ENCODE measurements at places on chromosomes 2 and 18. TPM values are rescaled to one million over a fixed set of nuclear protein-coding genes. Genes with fewer than 3 reads are reported as not detected.

DNA sequence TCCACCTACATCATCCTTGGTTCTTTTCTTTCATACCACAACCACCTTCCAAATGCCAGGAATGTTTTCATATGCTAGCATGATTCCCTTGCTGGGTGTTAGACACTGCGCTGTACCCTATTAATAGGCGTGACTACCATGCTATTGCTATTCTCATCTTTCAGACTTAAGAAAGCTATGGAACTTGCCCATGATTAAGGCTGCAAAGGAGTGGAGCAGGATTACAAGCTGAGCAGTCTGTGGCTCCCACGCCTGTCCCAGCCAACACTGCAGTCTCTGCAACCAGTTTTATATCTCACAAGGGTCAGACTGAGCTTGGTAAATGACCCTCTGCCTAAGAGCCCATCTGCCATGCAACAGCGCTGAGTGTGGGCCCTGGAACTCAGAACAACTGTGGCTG, 285.7 kb upstream of the POU3F3 start:
- H3K27ac ChIP-seq, result no peak overlapping the region
- no peak overlapping the region for H3K4me3 ChIP-seq
- H3K4me1 ChIP-seq, result no peaks in the 10 kb centered on the region
- peaks cover 15% of the 10 kb centered on the region for H3K27me3 ChIP-seq

DNA sequence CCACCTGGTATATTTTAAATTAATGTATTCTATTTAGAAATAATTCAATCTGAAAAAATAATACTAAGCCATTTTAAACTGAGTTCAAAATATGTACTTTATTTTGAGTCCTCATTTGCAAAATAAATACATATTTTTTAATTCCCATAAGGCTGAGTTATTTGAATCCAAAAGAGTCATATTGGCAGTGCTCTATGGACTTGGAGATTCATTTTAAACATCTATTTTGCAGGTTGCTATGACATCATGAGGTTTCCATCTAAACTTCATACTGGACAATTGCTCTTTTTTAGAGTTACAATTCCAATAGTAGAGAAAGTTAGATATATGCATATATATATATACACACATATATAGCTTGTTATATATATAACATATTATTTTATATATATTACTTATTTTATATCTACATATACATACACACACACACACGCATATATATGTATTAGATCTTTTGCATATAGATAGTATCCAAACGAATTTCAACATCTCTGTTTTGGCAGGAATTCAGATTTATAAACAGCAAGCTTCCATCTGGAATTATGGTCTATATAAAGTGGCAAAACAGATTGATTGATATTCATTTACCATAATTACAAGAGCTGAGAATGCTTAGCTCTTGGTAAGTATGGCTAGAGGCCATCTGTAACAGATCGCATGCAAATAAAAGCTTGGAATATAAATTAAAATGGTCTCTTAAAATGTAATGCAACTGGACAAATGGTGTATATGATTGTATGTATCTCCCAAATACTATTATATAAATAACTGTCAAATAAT, 34.9 kb downstream of the NOL4 start:
- H3K36me3 ChIP-seq, result no peaks in the 10 kb centered on the region
- no peaks in the 10 kb centered on the region for H3K4me1 ChIP-seq
- H3K27ac ChIP-seq, result no peak overlapping the region
- no peak overlapping the region for H3K4me3 ChIP-seq

- H3K36me3 ChIP-seq, result no peaks in the 10 kb centered on the region
- H3K27me3 ChIP-seq, result no peaks in the 10 kb centered on the region
- DNase-seq, result no peak
- H3K4me1 ChIP-seq, result no peaks in the 10 kb centered on the region
These were observed 44.2 kb upstream of the CBLN2 start for GRCh38 chr18:72588360-72588759.

DNA sequence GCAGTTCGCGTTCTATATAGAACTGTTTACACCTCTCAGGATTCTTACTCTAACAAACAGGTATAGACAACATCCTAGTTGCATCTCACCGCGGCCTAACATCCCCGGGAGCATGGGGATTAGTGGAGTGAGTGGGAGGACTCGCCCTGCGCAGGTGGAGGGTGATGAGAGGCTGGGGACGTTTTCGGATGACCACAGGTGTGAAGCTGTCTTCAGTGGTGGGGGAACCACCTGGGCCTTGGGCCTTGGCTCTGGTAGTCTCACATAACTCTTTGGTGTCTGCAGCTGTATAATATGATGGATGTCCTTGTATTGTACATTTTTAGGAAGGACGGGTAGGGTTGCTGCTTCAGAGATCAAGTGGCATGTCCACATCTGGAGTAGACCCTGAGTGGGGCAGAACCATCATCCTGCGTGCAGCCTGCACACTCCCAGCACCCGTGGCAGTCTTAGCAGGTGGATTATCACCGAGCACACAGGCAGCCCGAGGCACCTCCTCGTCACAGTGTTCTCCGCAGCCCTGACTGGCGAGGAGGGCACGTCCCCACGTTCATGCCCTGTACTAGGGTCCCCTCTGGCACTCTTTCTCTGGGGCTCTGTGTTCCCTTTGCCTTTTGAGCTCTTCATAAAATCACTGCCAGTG, 56.0 kb downstream of the AGAP1 start:
- H3K4me1 ChIP-seq, result peaks cover 23% of the 10 kb centered on the region
- H3K27ac ChIP-seq, result no peak overlapping the region
- no peaks in the 10 kb centered on the region for H3K36me3 ChIP-seq
- no peak overlapping the region for H3K4me3 ChIP-seq
- DNase-seq, result no peak

The KCNF1 gene
- total RNA-seq, result 0.83 TPM

DNA sequence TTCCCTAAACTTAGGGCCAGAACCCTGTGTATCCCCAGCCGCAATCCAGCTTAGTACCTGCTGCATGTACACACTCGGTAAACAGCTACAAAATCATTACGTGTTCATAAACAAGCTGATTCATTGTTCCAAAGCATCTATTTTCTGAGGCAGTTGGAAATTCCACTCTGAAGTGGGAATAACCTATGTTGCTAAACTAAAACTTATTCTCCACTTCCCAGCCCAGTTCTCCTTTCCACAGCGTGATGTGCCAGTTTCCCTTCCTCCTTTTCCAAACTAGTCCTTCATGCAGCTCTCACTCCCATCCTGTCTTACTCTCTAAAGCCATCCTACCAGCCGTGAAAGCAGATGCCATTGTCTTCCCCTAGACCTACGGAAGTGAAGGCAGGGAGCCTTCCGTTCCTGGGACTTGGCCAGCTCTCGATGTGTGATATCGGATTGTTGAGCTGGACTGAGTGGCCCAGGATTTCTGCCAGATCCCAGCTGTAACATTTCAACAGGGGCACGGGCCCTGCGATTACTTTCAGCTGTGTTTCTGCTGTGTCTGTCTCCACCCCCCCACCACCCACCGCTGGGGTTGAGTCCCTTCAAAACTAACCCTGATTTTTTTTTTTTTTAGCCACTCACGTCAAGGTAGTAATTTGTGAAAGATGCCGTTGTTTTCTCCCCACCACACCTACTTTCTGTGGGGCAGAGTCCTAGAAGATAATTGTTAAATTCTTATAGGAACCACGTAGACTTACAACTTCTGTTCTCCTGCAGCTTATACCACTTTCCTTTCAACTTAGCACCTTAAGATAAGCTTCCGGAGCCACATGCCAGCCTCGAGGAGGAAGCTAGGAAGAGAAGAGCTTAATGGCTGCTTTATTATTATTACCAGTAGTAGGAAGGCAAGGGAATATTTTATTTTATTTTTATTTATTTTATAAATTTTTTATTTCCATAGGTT, 100.9 kb downstream of the CRIM1 start:
- H3K27ac ChIP-seq, result peak overlapping the region; percentile 28
- peaks cover 16% of the 10 kb centered on the region for H3K4me1 ChIP-seq
- peaks cover 4% of the 10 kb centered on the region for H3K36me3 ChIP-seq

The CLEC4F gene
- total RNA-seq, result not detected

GRCh38 chr2:171430516-171431410, 3.0 kb downstream of the METTL8 start:
- peaks cover 3% of the 10 kb centered on the region for H3K36me3 ChIP-seq
- H3K4me1 ChIP-seq, result peaks cover 36% of the 10 kb centered on the region
- H3K27me3 ChIP-seq, result no peaks in the 10 kb centered on the region
- H3K4me3 ChIP-seq, result no peak overlapping the region
- H3K27ac ChIP-seq, result peak overlapping the region; percentile 69

DNA sequence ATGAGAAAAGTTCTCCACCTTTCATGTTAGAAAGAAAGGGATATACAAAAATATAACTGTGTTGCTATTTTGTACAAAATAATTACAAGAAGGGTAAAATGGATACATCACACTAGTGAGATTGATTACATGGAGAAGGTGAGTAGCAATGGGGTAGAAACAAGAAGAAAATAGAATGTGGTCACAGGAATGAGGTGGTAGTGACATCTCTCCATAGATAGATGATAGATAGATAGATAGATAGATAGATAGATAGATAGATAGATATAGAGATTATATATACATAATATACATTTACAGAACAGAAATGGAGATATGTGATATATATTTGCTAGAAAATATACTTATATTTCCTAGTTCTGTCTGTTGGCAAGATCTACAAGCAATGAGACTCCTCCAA, 95.3 kb upstream of the RGPD4 start:
- H3K27ac ChIP-seq, result no peak overlapping the region
- no peaks in the 10 kb centered on the region for H3K4me1 ChIP-seq
- no peak for DNase-seq
- H3K4me3 ChIP-seq, result no peak overlapping the region
- H3K27me3 ChIP-seq, result no peaks in the 10 kb centered on the region

DNA sequence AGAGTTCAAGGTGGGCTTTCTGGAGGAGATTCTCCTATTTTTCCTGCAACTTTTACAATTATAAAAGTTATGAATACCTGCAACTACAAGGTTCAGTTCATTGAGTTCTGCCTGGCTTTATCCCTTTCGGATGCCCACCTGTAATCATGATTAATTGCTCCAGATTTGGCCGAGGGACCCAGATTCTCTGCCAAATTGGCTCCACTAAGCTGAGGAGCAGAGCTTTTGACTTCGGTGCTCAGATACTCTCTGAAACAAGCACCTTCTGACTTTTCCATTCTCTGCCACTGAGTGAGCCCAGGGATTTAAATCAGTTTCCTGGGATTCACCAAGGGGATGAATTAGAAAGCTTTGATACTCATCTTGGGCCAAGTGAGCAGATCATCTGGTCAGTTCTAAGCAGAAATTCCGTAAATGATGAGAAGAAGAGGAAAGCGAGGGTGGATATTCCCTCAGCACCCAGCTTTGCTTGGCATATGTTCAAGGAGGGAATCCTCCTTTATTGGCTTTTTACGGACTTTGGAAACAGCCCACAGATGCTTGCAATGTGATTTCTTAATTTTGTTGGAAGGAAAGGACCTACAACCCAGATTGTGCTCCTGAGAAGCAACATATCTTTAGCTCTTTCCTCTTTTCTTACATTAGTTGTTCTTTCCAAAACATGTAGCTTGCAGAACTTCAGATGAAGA, 179.2 kb downstream of the SETBP1 start:
- H3K4me1 ChIP-seq, result peaks cover 28% of the 10 kb centered on the region
- H3K36me3 ChIP-seq, result peaks cover 4% of the 10 kb centered on the region
- no peaks in the 10 kb centered on the region for H3K27me3 ChIP-seq

GRCh38 chr2:86593266-86593665, 30.0 kb upstream of the CHMP3 start:
- no peaks in the 10 kb centered on the region for H3K27me3 ChIP-seq
- H3K4me3 ChIP-seq, result no peak overlapping the region
- no peak for DNase-seq
- H3K36me3 ChIP-seq, result no peaks in the 10 kb centered on the region
- no peak overlapping the region for H3K27ac ChIP-seq

The BCL2 gene
- 8.5 TPM for total RNA-seq

The ZNF142 gene
- total RNA-seq, result 34.1 TPM

The PTPRN gene
- total RNA-seq, result 0.38 TPM

DNA sequence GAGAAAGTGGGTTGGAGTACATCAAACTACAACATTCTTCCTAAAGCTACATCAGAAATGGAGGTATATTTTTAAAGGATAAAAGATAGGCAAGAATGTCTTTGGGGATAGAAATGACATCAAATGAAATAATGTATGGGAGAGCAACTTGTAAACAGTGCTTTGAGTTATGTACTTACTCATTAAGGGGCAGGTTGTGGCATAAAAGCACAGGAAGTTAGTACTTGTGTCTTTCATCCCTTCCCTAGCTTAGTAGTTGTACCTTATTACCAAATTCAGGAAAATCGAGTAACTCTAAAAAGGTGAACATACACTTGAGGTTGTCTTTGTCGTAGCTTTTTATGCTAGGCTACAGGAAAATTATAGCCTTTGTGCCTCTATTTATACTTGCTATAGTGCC, 28.9 kb downstream of the PPP1CB start:
- DNase-seq, result no peak
- peaks cover 28% of the 10 kb centered on the region for H3K36me3 ChIP-seq
- H3K4me1 ChIP-seq, result no peaks in the 10 kb centered on the region
- H3K27ac ChIP-seq, result no peak overlapping the region

DNA sequence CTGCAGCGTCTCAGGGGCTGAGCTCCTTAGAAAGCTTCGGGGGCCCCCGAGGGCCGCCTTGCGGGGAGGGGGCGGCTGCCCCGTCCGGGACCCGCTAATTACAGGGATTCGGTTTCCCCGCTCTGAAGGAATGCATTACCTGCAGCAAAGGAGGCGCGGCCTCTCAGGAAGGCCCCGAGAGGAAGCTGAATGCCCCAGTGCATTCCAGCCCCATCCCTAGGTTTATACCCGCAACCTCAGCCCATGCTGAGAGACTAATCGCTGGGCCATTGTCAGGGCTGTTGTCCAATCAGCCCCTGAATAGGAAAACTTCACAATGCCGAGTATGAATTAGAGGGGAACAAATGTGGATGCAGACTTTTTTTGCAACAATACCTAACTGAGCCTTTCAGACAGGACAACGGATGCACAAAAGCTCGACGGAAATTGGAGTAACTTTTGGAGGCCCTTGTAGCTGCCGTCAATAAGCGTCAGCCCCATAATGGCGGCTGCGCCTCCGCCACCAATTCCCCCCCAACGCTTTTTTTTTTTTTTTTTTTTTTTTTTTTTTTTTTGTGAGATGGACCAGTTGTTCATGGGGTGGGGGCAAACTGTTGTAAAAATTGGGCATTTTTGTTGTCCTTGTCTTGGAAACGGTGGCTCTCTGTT, 138.6 kb upstream of the SIX3 start:
- H3K27me3 ChIP-seq, result peaks cover 98% of the 10 kb centered on the region
- H3K27ac ChIP-seq, result no peak overlapping the region
- no peak overlapping the region for H3K4me3 ChIP-seq

GRCh38 chr2:174333372-174334277, 1.1 kb upstream of the SP9 start:
- H3K36me3 ChIP-seq, result no peaks in the 10 kb centered on the region
- peak overlapping the region; percentile 28 for H3K4me3 ChIP-seq
- no peak overlapping the region for H3K27ac ChIP-seq
- peak; percentile 53 for DNase-seq
